ENCODE measurements at places on chromosomes 5 and 9.
A peak's percentile ranks its signal among the peaks of the same experiment; 100 is the strongest.

DNA sequence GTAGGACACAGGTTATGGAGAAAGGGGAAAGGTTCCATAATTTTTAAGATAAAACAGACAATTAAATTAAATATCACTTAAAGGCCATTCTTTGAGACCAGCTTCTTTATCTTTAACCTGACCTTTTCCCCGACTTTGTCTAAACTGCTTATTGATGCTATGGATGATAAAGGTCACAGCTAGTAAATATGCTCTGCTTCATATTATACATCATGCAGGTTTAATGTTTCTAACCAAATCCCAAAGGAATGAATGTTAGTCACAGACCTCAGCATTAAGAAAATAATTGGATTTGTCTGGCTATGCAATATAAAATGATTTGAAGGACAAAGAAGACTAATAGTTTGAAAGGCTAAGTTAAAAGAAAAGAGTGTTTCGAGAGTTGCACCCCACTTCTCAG is 147.6 kb downstream of the ST8SIA4 start:
- no peaks in the 10 kb centered on the region for H3K36me3 ChIP-seq
- no peak overlapping the region for H3K27ac ChIP-seq
- DNase-seq, result no peak
- no peak overlapping the region for H3K4me3 ChIP-seq
- H3K4me1 ChIP-seq, result no peaks in the 10 kb centered on the region
- H3K27me3 ChIP-seq, result no peaks in the 10 kb centered on the region

DNA sequence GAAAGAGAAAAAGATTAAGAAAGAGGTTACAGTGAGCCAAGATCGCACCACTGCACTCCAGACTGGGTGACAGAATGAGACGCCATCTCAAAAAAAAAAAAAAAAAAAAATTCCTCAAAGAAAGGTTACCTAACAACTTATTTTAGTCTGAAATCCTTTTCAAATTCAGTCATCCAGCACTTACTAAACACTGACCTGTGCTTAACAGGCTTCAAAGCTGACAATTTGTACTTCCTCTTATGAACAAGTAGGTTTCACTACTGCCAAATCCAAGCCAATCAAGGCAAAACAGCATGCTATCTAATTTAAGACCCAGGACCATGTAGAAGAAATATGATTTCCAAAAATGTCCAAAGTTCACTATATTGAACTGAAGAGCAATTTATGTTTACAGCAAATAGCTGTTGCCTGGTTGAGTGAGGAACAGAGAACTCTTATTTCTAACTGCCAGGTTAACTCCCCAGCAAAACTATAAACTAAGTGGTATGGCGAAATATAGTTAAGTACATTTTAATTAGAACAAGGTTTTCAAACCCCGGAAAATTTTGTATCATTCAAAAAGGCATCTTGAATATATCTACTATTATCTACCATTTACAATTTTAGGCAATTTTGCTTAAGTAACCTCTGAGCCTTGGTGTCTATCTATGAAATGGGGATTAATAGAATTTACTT is 13.4 kb downstream of the PWWP2A start:
- DNase-seq, result no peak
- H3K4me1 ChIP-seq, result no peaks in the 10 kb centered on the region
- no peaks in the 10 kb centered on the region for H3K36me3 ChIP-seq
- H3K27me3 ChIP-seq, result no peaks in the 10 kb centered on the region
- H3K4me3 ChIP-seq, result no peak overlapping the region

GRCh38 chr5:130762031-130762430 is 403.0 kb downstream of the HINT1 start:
- H3K4me3 ChIP-seq, result no peak overlapping the region
- H3K27ac ChIP-seq, result no peak overlapping the region
- H3K4me1 ChIP-seq, result no peaks in the 10 kb centered on the region

DNA sequence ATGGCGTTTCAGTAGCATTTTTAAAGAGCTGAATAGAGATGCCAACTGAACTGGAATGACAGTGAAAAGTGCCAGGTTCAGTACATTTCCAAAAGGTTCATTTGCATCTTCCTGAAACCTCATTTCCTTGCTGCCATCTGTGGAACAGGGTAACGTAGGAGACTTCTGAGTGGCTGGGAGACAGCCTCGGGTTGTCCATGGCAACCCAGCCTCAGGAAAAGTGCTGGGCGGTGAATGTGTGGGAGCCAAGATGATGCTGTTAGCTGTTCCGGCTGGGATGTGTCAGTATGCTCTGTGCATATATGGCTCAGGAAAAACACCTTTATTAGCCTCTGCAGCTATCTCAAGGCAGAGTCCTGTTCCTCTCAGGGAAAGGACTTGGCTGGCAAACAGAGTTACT is 87.5 kb downstream of the KLHL3 start:
- no peaks in the 10 kb centered on the region for H3K27me3 ChIP-seq
- H3K4me3 ChIP-seq, result no peak overlapping the region
- peaks cover 2% of the 10 kb centered on the region for H3K36me3 ChIP-seq
- no peaks in the 10 kb centered on the region for H3K4me1 ChIP-seq
- DNase-seq, result no peak

DNA sequence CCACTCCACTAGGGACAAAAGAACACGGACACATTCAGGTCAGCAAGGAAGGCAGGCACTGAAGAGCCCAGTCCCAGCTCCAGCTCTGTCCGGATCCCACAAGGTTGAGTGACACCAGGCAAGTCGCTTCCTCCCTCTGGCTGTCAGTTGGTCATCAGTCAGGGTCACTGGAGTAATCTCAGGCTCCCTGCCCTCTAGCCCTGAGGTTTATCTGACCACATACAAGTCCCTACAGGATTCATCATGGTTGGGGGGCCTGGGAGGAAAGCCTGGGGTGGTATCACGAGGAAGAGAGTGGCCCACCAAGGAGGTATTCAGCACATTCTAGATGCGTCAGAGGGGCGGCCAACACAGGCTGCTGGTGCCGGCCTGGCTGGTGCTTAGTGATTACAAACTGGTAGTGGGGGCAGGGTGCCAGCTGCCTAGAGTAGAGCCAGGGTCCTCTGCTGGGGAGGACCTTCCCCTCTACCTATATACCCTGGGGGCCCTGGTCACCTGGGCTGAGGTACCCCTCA is 81.5 kb downstream of the SHB start:
- no peak overlapping the region for H3K4me3 ChIP-seq
- no peaks in the 10 kb centered on the region for H3K4me1 ChIP-seq
- no peaks in the 10 kb centered on the region for H3K27me3 ChIP-seq

DNA sequence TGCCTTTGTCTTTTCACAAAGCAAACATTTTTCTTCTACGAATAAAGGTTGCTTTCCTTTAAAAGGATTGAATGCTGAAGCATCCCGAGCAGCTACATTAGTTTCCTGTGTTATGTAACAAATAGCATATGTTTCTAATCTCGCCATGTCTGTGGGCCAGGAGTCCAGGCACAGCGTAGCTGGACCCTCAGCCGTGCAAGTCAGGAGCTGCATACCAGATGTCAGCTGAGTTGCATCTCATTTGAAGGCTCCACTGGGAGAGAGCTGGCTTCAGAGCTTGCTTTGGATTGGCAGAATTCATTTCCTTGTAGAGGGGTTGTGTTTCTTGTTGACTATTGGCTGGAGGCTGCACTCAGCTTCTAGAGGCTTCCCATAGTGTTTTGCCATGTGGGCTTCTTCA is 16.0 kb upstream of the GOLPH3 start:
- no peaks in the 10 kb centered on the region for H3K36me3 ChIP-seq
- H3K27me3 ChIP-seq, result no peaks in the 10 kb centered on the region
- no peak overlapping the region for H3K4me3 ChIP-seq
- no peaks in the 10 kb centered on the region for H3K4me1 ChIP-seq
- no peak overlapping the region for H3K27ac ChIP-seq

- no peak for DNase-seq
- H3K27ac ChIP-seq, result no peak overlapping the region
- no peak overlapping the region for H3K4me3 ChIP-seq
Measured at GRCh38 chr5:96402500-96402899, 30.5 kb downstream of the PCSK1 start.

DNA sequence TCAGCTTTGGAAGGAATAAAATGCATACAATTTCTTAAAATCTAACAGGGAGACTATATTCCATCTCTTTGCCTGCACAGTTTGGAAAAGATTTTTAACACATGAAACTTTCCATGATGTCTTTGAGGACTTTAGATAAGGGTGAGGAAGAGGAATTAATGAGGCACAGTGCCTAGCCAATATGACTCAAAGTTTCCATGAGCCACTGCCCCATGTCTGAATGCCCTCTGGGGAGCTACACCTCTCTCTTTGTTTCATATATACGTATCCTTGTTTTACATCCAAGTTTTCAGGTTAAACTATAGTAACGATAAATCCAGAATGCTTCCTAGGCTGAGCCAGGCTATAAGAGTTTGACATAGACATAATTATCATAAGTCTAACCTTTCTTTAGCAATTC is 349.3 kb upstream of the TLE4 start:
- no peaks in the 10 kb centered on the region for H3K4me1 ChIP-seq
- no peaks in the 10 kb centered on the region for H3K36me3 ChIP-seq
- H3K27ac ChIP-seq, result no peak overlapping the region
- H3K4me3 ChIP-seq, result no peak overlapping the region
- no peaks in the 10 kb centered on the region for H3K27me3 ChIP-seq

GRCh38 chr5:132461569-132462070 is 29.0 kb downstream of the IRF1 start:
- H3K4me1 ChIP-seq, result no peaks in the 10 kb centered on the region
- no peak overlapping the region for H3K27ac ChIP-seq
- no peak overlapping the region for H3K4me3 ChIP-seq
- no peak for DNase-seq
- no peaks in the 10 kb centered on the region for H3K27me3 ChIP-seq

DNA sequence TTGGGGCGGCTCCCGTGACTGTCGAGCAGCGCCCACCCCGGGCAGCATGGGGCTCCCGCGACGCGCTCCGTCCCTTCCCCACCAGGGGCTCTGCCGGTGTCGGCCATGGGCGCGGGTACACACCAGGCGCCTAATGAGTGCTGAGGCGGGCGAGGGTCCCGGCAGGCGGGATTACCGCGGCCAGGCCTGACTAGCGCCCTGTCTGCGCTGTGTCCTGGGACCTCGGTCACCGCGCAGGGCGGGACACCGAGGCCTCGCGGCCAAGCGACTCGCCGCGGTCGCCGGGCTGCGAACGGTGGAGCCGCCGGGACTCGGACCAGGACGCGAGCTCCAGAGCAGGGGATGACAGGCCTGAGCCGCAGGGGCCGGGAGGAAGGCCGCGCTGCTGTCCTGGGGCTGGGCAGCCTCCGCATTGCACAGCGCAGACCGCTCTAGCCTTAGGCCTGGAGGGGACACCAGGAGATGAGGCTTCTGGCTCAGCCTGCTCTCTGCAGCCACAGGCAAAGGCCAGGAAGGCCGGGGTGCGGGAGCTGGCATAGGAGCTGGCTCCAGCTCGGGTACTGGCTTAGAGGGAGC is 14.1 kb downstream of the LCN10 start:
- peak; percentile 78 for DNase-seq
- H3K27me3 ChIP-seq, result peaks cover 1% of the 10 kb centered on the region
- H3K4me1 ChIP-seq, result no peaks in the 10 kb centered on the region
- H3K27ac ChIP-seq, result no peak overlapping the region
- peak overlapping the region; percentile 36 for H3K4me3 ChIP-seq

GRCh38 chr5:138631096-138631928 is 56.1 kb upstream of the HSPA9 start:
- no peaks in the 10 kb centered on the region for H3K36me3 ChIP-seq
- no peak overlapping the region for H3K4me3 ChIP-seq
- no peaks in the 10 kb centered on the region for H3K4me1 ChIP-seq
- no peaks in the 10 kb centered on the region for H3K27me3 ChIP-seq

GRCh38 chr5:3353561-3353960 is 242.1 kb upstream of the IRX1 start:
- no peak overlapping the region for H3K27ac ChIP-seq
- H3K36me3 ChIP-seq, result no peaks in the 10 kb centered on the region
- no peak for DNase-seq
- H3K4me1 ChIP-seq, result no peaks in the 10 kb centered on the region

DNA sequence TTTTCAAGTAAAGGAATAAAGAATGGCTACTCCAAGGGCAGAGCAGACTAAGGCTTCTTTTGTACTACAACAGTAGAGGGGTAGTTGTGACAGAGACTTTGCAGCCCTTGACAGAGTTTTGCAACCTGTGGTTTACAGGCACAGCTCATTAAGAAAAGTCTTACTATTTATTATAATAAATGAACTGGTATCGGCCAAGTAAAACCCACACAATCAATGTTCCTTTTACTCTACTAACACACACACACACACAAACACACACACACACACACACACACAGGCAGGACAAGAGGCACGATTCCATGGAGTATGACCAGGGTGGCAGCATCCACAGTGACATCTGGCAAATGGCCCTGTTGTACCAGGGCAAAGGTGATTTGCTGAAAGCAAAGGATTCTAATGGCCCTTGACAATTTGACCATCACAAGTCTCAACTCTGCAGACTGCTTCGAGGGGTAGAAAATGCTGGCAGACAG is 59.1 kb upstream of the GOLPH3 start:
- no peak for DNase-seq
- peak overlapping the region; percentile 48 for H3K27ac ChIP-seq
- H3K4me1 ChIP-seq, result peaks cover 2% of the 10 kb centered on the region
- H3K36me3 ChIP-seq, result peaks cover 2% of the 10 kb centered on the region
- H3K4me3 ChIP-seq, result no peak overlapping the region
- no peaks in the 10 kb centered on the region for H3K27me3 ChIP-seq

- no peak overlapping the region for H3K4me3 ChIP-seq
- H3K27ac ChIP-seq, result no peak overlapping the region
- DNase-seq, result no peak
- no peaks in the 10 kb centered on the region for H3K27me3 ChIP-seq
- H3K4me1 ChIP-seq, result no peaks in the 10 kb centered on the region
Measured at GRCh38 chr9:86600977-86601376, 246.8 kb upstream of the TUT7 start.

DNA sequence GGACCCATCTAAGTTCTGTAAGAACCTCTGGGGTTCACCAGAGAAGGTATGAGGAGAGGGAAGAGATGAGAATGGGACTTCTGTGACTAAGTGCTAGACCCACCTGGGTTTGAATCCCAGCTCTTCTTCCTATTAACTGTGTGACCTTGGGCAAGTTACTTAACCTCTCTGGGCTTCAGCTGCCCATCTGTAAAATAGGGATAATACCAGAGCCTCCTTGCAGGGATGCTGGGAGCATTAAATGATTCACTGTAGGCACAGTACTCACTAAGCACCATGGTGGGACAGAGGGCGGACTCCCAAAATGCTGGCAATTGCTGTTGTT is 53.6 kb downstream of the WHRN start:
- no peaks in the 10 kb centered on the region for H3K36me3 ChIP-seq
- H3K4me1 ChIP-seq, result no peaks in the 10 kb centered on the region

- peaks cover 1% of the 10 kb centered on the region for H3K4me1 ChIP-seq
- no peaks in the 10 kb centered on the region for H3K27me3 ChIP-seq
- H3K4me3 ChIP-seq, result peak overlapping the region; percentile 78
- DNase-seq, result peak; percentile 83
- no peaks in the 10 kb centered on the region for H3K36me3 ChIP-seq
- peak overlapping the region; percentile 84 for H3K27ac ChIP-seq
Measured at GRCh38 chr5:120465436-120465961, 1.4 kb downstream of the PRR16 start.

- H3K36me3 ChIP-seq, result no peaks in the 10 kb centered on the region
- H3K27ac ChIP-seq, result no peak overlapping the region
- no peaks in the 10 kb centered on the region for H3K4me1 ChIP-seq
- H3K4me3 ChIP-seq, result no peak overlapping the region
Measured at GRCh38 chr5:171236651-171237050, 72.4 kb upstream of the TLX3 start.

- H3K36me3 ChIP-seq, result no peaks in the 10 kb centered on the region
- no peak overlapping the region for H3K4me3 ChIP-seq
- H3K27ac ChIP-seq, result no peak overlapping the region
- no peaks in the 10 kb centered on the region for H3K4me1 ChIP-seq
- DNase-seq, result no peak
- H3K27me3 ChIP-seq, result no peaks in the 10 kb centered on the region
Measured at GRCh38 chr5:18305288-18305924, 671.1 kb downstream of the TAF11L14 start.

All from aorta (tissue), 5 donors.